COR-L47 (cell line): ENCODE measurements at places on chromosomes 5 and 9.

- DNase-seq, result no peak
Measured at GRCh38 chr9:132451276-132451675, 41.3 kb downstream of the CFAP77 start.

DNA sequence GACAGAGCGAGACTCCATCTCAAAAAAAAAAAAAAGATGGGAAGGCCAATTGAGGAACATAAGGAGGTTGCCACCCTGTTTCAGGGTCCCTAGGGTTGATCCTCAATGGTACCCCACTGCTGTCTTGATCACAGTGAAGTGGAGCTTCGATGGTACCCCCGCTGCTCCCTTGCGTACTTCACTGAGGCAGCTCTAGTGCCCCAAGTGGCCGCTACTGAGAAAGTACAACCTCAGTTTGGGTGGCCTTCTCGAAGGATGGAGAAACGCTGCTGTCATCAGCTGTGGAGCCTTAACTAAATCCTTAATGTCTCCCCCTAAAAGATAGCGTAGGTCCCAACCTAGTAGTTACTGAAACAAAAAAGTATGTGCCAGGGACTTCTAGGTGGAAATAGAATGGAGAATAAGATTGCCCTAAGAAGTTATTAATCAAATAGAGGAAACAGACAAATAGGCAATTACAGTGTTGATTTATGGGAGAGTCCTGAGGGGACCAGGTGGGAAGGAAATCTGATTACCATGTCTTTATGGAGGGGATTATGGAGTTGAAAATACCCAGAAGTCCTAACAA lies 6.3 kb downstream of the TESK1 start:
- DNase-seq, result peak; percentile 29

DNA sequence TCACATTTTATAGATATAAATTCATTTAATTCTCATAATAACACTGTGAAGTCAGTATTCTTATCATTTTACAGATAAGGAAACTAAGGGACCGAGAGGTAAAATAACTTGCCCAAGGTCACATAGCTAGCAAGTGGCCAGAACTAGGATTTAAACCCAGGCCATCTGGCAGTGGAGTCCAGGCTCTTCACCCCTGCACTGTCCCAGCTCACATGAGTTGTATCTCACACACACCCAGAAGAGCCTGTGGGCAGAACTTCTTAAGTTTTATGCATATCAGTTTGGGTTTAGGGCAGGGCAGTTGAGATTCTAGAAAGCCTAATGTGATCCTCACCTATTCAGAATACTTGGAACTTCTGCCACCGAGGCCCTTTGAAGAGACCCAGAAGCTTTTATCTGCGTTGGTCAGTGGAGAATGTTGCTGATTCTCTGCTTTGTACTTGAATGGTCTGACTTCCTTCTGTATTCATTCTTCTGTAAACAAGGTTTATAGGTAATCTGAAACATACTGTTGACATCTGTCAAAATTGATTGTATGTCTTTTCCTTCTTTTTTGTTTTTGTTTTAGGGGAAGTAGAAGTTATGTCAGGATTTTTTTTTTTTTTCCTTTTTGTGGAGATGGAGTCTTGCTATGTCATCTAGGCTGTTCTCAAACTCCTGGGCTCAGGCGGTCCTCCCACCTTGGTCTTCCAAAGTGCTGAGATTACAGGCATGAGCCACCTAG lies 75.8 kb downstream of the KIAA1958 start:
- DNase-seq, result no peak

DNA sequence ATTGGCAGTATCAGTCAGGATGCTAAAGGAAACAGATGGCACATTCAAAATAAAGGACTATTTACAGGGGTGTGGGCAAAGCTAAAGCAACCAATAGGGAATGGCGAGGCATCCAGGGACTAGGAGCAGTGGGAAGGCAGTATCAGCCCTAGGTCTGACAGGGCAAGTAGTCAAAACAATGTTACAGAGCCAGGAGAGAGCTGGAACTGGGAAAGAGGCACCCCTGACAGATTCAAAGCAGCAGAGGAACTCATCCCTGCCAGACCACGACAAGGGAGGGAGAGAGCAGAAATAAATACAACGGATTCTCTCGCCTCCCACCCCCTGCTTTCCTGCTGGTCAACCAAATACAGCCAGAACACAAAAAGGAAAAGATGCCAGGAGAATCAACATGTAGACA lies 371.5 kb downstream of the NR2F1-AS1 start:
- DNase-seq, result no peak

DNA sequence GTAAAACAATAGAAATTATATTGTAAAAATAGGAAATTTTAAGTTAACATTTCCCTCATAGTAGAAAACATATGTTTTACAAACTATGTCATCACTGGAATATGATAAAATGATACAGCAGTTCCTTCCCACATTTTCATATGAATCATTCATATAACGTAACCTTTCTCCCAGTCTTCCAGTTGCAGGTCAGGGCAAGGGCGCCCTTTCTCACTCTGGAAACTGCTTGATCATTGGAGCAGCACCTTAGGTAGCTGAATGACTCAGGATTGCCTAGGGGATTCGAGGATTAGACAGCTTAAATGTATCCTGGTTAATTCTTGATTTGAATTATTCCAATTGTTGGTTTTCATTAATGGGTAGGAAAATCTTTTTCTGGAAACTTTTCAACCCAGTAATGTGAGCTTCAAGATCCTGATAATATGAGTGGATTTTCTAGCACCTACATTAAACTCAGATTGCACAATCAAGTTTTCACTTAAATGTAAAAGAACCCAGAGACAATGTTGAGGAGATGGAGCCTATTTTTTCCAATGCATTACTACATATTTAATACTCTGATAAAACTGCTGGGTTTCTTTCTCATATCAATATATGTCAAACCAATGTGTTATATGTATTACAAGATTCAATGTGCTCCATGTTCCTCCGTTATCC lies 32.6 kb upstream of the ANXA1 start:
- no peak for DNase-seq

GRCh38 chr9:38289866-38290245 lies 102.6 kb upstream of the ALDH1B1 start:
- no peak for DNase-seq

GRCh38 chr5:6818594-6819511 lies 105.6 kb downstream of the TENT4A start:
- no peak for DNase-seq

DNA sequence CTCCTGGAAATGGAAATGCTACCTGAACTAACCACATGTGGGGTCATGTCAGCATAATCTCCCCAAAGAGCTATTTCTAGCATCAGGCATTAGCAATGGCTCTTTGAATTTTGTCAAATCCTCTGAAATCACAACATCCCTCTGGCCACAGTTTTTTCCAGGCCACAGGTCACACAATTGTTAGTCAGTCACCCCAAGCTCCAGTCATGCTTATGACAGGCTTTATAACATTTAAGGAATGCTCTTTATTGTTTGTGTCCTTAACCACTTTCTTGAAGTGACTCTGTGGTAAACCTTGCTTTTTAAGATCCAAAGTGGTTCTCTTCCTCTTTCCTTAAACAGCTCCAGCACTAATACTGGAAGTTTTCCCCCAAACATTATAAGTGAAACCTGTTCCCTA lies 169.2 kb upstream of the HMHB1 start:
- DNase-seq, result no peak

DNA sequence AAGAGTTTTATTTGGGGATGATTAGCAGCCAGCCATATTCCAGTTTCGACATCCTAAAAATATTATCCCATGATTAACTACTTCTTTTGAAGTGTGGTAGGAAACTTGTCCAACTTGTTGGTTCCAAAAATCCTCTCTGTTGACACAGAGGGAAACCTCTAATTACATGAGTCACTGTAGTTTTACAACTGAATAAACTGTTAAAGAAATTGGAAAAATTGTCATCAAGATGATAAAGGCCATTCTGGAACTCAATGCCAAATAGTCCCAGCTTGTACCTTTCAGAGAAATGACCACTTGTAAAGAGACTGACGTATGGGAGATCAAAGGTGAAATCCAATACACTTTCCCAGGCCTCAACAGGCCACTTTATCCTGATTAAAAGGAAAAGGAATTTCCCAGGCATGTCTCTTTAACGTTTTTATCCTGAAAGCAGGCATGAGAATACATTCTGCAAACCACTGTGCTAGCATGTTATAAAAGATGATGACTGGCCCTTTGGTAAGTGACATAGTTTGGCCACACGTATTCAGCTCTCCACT lies 261.6 kb downstream of the GLIS3 start:
- no peak for DNase-seq

- no peak for DNase-seq
Measured at GRCh38 chr9:136386018-136386417, 12.5 kb upstream of the CARD9 start.

DNA sequence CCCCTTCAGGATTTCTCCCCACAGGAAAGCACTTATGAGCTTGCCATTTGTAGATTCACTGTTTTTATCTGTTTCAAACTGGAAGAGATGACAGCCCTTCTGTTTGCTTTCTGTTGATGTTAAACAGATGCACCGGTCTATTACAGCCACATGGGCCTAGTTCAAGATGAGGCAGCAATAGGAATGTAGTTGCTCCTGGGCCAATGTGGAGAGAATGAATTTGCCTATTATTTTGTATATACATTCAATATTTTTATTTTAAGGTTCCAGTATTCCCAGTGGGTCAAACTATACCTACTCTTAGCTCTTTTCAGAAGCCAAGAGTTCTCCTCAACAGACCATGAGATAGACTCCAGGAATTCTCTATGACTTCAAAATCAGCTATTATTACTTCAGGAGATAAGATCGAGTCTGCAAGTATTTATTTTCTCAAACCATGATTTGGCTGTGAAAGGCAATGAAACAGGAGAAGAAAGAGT lies 461.6 kb downstream of the RASEF start:
- DNase-seq, result no peak

DNA sequence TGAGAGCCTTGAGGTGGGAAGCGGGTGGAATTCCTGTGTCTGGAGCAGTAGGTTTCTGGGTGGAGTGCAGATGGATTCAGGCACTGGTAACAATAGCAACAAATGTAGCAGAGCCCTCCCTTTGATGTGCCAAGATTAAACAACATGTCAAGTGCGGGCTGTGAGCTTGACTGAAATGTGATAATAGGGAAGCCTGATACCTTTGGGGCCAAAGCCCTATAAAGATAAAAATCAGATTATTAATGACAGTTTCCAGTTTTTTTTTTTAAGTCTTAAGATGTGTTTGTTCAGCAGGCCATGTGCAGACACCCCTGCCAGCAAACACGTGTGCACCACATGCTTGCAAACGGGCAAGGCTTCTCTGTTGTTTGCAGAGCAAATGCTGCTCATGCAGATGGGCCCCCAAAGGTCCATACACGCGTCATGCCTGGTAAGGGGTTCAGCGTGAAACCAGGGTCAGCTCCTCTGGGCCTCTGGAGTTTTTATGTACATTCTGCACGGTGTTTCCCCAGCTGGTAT lies 193.2 kb downstream of the GADD45G start:
- DNase-seq, result no peak

GRCh38 chr5:18111906-18112465 lies 477.7 kb downstream of the TAF11L14 start:
- no peak for DNase-seq

DNA sequence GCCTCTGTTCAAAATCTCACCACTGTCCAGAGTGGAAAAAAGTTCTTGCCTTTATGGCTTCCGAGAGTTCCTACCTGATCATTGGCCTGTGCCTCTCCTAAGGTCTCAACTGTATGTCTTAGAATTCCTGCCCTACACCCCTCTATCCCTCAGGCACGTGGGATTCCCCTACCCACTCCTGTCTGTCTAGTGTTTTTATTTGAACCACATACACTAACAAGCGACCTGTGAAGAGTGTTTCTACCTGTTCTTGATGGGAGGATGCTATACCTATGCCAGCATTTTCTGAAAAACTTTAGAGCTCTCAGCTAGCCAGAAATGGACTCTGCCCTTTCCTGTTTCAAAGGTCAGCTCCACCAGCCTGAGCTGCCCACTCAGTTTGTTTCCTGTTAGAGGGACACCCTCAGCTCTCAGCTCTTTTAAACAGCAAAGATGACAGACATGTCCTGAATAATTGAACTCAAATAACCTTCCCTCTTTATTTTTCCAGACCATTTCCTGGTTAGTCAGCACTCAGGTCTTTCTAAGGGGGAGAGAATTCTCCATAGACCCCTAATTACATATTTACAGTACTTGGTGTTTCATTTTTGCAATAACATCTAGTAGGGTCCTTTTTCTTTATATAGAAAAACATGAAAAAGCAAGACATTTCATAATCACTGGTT lies 214.8 kb downstream of the AOPEP start:
- DNase-seq, result no peak

DNA sequence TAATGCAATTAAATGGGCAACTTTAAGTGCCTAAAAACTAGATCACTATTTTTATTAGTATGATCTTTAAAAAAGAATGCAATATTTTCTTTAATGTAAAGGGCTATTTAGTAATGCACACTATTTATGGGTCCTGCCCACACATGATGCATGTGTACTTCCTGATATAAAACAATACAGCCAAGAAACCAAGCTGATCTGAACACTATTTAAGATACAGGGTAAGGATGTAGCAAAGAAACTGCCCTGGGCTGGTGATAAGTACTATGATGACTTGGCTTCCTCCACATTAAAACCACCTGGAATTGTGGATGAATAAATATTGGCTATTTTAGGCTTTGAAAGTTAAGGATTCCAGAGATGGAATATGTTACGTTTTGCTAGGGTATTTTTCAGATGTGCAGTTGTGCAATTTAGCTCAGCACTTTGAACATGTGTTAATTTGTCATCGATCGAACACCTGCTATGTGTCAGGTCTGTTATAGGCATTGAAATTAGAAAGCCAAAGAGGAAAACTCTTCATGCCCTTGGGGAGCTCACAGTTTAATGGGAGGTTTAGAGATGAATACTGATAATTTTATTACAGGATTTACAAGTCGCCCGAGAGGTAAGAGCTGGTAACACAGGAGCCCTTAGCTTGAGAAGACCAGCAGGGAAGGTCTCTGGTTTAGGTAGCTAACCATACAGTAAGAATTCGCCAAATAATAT lies 276.7 kb downstream of the PLK2 start:
- DNase-seq, result no peak

DNA sequence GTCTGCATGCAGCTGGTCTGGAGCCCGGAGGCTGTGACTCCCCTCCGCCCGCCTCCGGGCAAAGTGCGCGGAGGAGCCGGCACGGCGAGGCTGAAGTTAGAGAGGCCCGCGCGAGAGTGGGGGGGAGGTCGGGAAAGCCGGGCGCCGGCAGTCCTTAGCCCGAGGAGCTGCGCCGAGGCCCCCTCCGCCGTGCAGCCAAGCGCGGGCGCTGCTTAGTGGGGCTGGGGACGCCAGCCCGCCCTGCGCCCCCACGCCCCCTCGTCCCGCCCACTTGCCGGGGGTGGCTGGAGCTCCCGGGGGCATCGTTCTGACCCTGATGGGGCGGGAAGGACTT lies 403 bp downstream of the NINJ1 start:
- DNase-seq, result peak; percentile 4
